Lung microvascular endothelial cell (primary cell): ENCODE measurements at places on chromosomes 3 and 15. TPM values are rescaled to one million over a fixed set of nuclear protein-coding genes. Genes with fewer than 3 reads are reported as not detected.

- no peak for DNase-seq
Observed at GRCh38 chr15:101054116-101054515, 135.0 kb downstream of the LRRK1 start.

MRAS gene
- 5.9 and 10.1 TPM in 2 replicates for total RNA-seq

DNA sequence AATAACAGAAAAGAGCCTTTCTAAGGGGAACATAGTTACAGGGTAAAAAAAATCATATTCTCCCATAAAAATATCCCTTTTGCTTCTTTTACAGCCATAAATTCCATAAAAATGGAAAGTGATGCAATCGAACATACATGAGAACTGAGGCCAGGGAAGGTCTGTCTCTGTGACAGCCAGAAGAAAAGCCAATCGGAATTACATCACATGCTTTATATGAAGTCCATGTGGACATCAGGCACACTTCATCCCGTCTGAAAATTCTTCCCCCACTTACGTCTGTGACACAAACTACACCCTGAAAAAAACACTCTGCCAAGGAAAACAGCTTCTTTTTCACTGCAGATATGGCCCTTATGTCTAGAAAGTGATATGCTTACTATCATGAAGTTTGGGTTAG lies 323.5 kb downstream of the ERC2 start:
- DNase-seq = peak; percentile 7

PTX3 gene
- total RNA-seq = 185 and 311 TPM in 2 replicates

DNA sequence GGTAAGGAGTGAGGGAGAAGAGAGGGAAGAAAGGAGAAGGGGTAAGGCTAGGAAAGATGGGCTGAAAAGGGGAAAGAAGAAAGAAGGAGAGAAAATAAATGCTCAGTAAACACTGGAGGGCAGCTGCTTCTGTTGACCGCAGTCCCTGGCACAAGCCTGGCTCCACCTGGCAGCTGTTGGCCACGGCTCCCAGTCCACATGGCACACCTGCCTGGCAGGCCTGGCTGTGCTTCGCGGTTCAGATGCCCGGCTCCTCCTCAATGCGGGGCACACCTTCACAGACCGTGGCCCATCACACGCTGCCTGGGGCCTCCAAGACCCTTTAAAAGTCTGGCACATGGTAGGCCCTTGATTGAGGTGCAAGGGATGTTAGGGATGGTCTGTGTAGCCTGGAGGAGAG lies 516.8 kb upstream of the PROK2 start:
- DNase-seq = no peak

DNA sequence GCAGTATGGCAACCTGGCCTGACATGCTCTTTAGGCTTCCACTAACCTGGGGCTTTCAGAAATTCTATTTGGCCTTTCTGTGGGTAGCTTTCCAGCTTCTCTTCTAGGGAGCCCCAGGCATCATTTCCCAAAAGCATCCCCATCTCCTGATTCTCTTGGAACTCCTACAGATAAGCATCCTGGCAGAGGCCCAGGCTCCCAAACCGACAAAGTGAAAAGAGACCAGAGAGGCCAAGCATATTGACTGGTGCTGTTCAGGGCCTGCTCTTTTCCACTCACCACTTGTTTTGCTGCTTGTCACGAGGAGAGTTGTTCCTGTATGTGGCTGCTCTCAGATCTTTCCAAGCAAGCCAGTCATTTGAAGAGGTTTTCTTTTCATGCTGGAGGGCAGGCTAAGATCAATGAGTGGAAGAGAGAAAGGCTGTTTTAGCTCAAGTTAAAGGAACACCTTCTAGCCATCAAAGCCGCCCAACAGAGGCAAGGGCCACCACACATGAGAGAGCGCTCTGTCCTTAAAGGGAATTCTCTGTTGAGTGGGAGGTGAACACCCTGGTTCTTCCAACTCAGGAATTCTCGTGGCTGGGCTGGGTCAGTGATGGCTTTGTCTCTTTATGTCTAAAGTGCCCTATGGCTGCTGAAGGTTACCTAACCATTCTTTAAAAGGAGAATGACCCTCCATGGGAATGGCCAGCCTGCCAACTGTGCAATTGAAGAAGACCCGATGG lies 31.1 kb upstream of the NR2E3 start:
- no peak for DNase-seq

DNA sequence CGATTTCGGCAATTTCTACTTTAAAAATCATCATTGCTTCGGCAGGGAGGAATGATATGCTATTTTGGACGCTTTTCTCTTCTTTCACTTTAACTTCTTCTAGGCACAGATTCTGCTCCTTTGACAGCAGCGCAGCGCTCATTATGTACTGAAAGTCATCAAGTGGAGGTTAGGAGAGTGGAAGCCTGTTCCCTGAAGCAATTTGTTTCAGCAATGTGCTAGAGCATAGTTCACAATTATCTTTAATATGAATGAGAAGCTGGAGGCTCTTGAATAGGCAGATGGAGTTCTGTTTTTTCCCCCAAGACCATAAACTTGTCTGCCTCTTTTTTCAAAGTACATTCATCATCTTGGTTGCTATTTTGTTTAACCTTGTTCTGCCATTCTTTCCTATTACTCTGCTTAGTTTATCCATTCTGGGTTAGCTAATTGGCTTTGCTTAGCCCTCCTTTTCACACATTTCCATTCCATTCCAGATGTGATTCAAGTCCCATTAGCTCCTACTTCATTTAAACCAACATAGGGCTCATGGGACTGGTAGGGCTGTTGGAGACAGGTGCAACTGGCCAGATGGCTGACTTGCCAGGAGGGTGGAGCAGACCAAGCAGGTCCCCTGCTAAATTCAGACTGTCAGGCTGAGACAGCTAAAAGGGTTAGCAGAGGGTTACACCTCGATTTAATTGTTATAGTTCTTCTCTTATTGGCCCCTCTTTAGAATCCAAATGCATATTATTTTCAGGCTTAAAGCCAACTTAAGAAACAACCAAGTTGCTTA lies 534.7 kb upstream of the CBLB start:
- no peak for DNase-seq

DNA sequence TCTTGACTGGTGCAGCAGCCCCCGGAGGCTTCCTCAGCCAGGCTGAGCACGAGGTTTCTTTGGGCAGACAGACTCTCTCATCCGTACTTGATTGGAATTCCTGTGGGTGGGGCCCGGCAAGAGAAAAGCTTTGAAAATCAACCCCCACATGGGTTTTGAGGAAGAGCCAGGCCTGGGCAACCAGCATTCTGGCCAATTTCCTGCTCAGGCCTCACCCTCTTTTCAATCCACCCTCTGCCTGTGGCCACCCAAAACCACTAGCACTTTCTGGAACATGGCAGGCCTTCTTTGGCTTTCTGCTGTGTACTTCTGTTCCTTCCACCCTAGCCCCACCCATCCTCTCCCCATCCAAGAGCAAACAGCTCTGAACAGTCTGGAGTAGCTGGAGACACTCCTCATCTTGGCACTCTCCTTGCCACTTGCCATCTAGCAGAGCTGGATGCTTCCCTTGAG lies 5.9 kb downstream of the MYO5C start:
- DNase-seq = no peak

DNA sequence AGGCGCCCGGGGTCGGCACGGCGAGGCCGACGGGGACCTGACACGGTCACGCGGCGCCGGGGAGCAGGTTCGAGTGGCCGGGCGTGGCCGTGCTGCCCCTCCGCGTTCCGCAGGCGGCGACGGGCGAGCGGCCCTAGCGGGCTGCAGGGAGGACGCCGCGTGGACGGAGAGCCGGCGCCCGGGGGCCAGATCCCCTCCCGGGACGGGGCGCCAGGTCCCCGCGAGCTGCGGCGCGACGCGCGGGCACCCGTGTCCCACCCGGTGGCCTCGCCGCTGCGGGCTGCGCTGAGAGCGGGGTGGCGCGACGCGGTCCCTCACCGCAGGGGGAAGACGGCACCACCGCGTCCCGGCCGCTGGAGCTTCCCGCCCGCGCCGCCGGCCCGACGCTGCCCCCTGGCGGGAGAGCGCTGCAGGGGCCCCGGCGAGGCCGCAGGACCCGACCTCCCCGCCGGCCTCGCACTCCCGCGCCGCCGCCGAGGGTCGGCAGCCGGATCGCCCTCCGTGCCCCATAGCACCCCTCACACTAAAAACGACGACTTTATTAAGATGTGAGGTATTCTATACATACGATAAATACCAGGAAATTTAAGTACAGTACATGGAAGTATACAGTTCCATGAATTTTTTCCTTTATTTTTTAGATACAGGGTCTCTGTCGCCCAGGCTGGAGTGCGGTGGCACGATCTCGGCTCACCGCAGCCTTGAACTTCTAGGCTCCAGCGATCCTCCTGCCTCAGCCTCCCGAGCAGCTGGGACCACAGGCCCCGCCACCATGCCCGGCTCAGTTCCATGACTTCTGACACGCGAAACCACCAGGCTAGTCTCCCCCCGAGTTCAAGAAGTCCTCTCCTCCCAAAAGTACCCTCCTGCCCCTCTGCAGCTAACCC lies 1.3 kb upstream of the PIGZ start:
- peak; percentile 81 for DNase-seq

SPESP1 gene
- total RNA-seq = 0.87 and 1.6 TPM in 2 replicates

NDUFB4 gene
- total RNA-seq = 23.8 and 24.6 TPM in 2 replicates

DNA sequence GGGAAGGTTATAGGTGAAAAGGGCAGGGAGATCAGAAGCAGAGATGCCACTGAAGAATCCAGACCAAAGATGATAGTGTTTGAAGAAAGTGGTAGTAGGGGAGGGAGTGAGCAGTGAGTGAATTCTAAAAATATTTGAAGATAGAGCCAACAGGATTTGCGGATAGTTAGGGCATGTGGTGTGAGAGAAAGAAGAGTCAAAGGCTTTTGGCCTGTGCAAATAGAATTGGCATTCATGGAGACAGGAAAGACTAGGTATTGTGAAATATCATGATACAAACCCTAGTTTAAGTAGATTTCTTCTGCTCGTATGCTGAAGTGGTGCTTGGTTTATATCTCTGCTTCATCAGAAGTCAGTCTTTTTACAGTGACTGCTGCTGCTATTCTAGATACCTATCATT lies 224.2 kb upstream of the CFAP20DC start:
- no peak for DNase-seq

DNA sequence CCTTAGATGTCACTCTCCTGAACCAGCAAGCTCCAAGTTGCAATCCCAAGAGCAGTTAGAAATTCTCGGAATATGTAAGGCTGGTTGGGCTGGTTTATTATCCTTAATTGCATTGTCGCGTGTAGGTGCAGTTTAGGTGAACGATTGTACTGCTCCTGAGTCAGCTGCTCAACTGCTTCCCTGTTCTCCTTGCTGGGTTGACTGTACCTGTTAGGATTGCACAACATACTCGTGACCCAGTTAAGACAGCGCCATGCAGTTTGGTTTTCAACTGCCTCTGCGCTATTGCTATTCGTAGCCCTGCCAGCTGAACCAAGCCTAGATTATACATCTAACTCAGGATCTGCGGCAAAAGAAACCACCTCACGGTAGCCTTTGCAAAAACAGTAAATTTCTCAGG lies 41.0 kb downstream of the BCL2L10 start:
- DNase-seq = no peak

DNA sequence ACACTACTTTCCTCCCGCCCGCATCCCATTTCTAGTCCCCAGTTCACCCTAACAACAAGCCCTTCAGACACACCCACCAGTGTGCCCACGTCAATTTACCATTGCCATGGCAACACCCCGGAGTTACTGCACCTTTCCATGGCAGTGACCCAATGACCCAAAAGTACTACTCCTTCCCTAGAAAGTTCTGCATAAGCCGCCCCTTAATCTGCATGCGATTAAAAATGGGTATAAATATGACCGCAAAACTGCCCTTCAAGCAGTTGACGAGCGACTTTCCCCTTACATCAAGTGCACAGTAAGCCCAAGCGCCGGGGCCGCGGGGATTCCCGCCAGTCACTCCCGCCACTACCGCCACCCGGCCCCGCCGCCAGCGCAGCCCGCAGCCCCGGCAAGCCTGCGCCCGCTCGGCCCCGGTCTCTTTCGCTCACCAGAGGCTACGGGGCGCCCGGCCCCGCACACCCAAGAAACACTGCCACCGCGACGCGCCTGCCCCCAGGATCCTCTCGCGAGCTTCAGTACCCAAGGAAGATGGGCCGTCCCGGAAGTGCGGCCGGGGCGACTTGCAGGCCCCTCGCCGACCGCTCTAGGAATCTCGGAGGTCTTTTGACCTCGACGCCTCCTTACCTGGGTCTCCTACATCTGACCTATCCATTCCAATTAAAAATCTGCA lies 27.2 kb upstream of the ZNF502 start:
- peak; percentile 81 for DNase-seq
